ENCODE measurements at places on chromosomes 6 and 20. TPM values are rescaled to one million over a fixed set of nuclear protein-coding genes. Genes with fewer than 3 reads are reported as not detected.

The CASS4 gene
- total RNA-seq: 0.38 TPM

The OSBPL2 gene
- total RNA-seq: 15.8 TPM

The ADGRF1 gene
- total RNA-seq: 0.76 TPM

The NR2E1 gene
- total RNA-seq: not detected

The CLDN20 gene
- total RNA-seq: not detected

The MATN4 gene
- not detected for total RNA-seq

The TBXT gene
- not detected for total RNA-seq

The CLPSL2 gene
- total RNA-seq: not detected

The TOX2 gene
- total RNA-seq: 6.6 TPM

The MAN1A1 gene
- 17.0 TPM for total RNA-seq

The TRAM2 gene
- 36.8 TPM for total RNA-seq

The SMOC2 gene
- total RNA-seq: not detected

The WFDC12 gene
- total RNA-seq: not detected

The ARFGAP1 gene
- total RNA-seq: 106 TPM

The MAS1 gene
- not detected for total RNA-seq

The ZNF311 gene
- total RNA-seq: 0.49 TPM

The RBPJL gene
- total RNA-seq: not detected

The MACROD2 gene
- 0.49 TPM for total RNA-seq

The SEL1L2 gene
- not detected for total RNA-seq

The RIMS4 gene
- not detected for total RNA-seq

The PREX1 gene
- total RNA-seq: 3.9 TPM

The SLC25A27 gene
- 1.3 TPM for total RNA-seq

The PTCHD4 gene
- total RNA-seq: 0.33 TPM

The JAG1 gene
- 42.5 TPM for total RNA-seq

The CGA gene
- total RNA-seq: not detected

The NOTCH4 gene
- 1.1 TPM for total RNA-seq

The TMEM14A gene
- total RNA-seq: 18.5 TPM

The RNF146 gene
- 11.6 TPM for total RNA-seq

The VGLL2 gene
- 0.13 TPM for total RNA-seq

The RAB32 gene
- total RNA-seq: 89.6 TPM

The FABP7 gene
- not detected for total RNA-seq

The RIMS1 gene
- total RNA-seq: 1.1 TPM

The ZBTB46 gene
- 5.6 TPM for total RNA-seq

The NKAIN2 gene
- 0.76 TPM for total RNA-seq

The FAM209A gene
- total RNA-seq: not detected

The BACH2 gene
- 4.4 TPM for total RNA-seq

The RNF144B gene
- 13.2 TPM for total RNA-seq

The PCNA gene
- total RNA-seq: 43.0 TPM

The TCP11 gene
- 0.16 TPM for total RNA-seq

The C6orf58 gene
- total RNA-seq: not detected

The TAF8 gene
- total RNA-seq: 19.8 TPM

The TINAG gene
- total RNA-seq: 0.16 TPM

The COL11A2 gene
- 0.33 TPM for total RNA-seq

The SLC17A1 gene
- 0.25 TPM for total RNA-seq

The WFDC10B gene
- not detected for total RNA-seq

The RSPH9 gene
- total RNA-seq: 0.89 TPM

The IGF2R gene
- 86.4 TPM for total RNA-seq

The RGS17 gene
- 5.2 TPM for total RNA-seq

The TMC2 gene
- total RNA-seq: not detected

The RAET1L gene
- total RNA-seq: 0.65 TPM

The ELOVL4 gene
- 2.2 TPM for total RNA-seq

The ZKSCAN8 gene
- 4.6 TPM for total RNA-seq

The SIRPD gene
- total RNA-seq: not detected

The PI16 gene
- not detected for total RNA-seq

The HLA-DQA1 gene
- not detected for total RNA-seq

The CNBD2 gene
- 5.4 TPM for total RNA-seq
